ENCODE measurements at places on chromosomes 6 and 20.

GRCh38 chr6:144248476-144249301, 36.4 kb upstream of the UTRN start:
- DNase-seq, result no peak

- DNase-seq, result no peak
These were observed 5.4 kb upstream of the MICA start for GRCh38 chr6:31397901-31398525.

- DNase-seq, result no peak
These were observed 49.7 kb downstream of the AKAP12 start for GRCh38 chr6:151289399-151290007.

DNA sequence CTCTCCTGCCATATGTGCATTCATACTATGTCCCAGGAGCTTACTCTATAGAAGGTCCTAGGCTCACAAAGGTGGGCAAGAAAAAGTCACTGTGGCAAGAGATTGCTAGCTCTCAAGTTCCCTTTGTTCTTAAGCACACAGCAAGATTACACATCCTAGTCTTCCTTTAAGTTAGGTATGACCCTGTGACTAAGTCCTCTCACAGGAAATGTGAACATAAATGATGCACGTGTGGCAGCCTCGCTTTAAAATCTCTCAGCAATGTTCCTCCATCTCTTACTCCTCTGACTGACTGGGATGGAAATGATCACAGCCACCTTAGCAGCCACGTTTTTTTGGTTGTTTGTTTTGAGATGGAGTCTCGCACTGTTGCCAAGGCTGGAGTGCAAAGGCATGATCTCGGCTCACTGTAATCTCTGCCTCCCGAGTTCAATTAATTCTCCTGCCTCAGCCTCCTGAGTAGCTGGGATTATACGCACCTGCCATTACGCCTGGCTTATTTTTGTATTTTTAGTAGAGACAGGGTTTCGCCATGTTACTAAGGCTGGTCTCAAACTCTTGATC, 35.7 kb upstream of the HAO1 start:
- no peak for DNase-seq

DNA sequence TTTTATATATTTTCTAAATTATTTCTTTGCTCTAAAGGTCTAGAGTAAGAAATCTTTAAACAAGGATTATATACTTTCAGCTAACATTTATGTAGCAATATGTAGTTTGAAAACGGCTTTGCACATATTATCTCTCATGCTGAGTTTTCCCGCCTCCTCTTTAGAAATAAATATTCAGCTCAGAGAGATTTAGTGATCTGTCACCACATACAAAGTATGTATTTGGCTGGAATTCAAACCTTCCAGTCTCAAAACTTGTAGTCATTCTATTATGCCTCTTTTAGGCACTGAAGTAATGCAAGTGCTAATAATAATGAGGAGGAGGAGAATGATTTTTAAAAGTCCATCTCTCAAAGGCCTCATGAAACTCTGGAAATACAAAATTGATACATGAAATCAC, 525.0 kb downstream of the GRIK2 start:
- DNase-seq, result no peak

- DNase-seq, result no peak
These were observed 10.4 kb downstream of the OPN5 start for GRCh38 chr6:47792216-47792733.

DNA sequence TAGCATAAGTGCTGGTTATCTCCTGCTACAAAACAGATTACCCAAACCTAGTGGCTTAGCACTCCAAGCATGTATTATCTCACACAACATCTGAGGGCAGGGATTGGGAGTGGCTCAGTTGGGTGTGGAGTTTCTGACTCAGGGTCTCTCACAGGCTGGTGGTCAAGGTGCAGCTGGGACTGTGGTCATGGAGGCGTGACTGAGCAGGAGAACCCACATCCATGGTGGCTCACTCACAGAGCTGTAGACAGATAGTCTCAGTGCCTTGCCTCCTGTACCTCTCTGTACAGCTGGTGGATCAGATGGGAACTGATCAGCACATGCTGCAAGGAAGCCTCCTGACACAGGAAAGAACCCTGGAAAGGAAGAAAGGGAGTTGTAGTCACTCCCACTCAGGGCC, 83.1 kb upstream of the CST7 start:
- DNase-seq, result no peak

- DNase-seq, result no peak
These were observed 24.3 kb downstream of the MYCT1 start for GRCh38 chr6:152721956-152722355.

DNA sequence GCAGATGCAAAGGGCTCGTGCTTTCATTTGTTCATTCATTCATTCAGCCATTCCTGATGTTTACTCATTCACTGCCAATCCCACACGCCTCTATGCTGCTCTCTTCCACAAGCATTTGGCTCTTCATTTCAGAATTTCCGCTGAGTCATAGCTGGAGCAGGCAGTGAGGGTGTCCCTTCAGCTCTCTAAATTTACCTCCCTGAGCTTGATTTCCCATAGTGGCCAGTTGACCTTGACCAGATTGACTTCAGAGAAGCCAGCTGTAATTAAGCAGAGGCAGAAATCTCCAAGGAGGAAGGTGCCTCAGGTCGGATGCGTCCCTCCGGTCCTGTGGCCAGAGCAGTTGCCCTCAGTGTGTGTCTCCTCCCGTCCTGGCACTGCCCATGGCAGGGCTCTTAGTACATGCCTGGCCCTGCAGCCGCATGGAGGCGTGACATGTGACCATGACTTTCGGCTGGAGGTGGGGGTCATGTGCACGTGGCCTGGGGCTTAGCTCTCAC, 267.2 kb upstream of the ECI2 start:
- DNase-seq, result no peak

GRCh38 chr6:145315982-145316600, 419.2 kb downstream of the EPM2A start:
- no peak for DNase-seq

DNA sequence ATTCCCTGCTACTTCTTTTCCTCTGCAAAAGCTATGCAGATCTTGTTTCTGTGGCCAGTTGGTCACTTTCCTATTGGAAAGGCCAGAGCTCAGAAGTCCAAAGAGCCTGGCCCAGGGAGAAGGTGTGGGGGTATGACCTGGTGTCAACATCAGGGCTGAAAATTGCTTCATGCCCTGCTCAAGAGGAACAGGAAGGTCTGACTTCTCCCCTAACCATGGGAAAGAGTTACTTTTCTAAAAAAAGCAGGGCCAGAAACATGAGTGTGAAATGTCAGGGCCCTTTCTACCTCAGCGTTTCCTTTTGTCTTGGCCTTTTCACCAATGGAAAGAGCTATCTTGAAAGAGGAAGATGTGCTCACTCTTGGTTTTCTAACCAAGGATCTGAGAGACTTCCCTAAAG, 117.4 kb downstream of the MAFB start:
- DNase-seq, result no peak

- no peak for DNase-seq
These were observed 49.4 kb upstream of the FAM135A start for GRCh38 chr6:70363741-70364493.

DNA sequence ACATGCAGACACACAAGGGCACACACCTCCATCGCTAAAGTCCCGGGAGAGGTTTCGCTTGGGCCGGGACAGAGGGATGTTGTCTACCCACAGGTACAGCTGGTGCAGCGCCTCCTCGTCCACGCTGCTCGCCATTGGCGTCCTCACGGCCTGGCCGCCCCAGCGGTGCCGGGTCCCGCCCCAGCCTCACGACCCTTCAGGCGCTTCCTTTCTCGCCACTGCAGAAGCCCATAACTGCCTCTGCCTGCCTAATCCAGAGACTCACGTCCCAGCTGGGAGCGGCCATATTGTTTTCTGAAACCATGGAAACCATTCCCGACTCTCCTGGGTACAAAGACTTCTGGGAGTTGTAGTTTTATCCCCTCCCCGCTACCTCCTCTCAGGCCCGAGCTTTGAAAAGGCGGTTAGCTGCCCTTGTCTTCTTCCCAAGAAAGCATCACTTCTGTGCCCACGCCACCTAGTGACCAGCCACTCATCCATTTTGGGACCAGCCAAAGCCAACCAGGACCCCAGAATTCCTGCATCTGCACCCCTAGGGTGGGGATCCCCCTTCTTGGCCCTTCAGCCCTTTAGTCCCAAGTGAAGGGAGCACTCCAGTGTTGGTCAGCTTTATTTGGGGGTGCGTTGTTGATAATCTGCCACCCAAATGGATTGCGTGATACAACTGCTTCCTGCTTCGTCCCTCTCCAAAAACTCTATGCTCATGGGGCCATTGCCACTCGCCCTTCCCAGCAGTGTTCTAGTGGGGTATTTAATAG, at the start of gene SPEF1:
TSS of gene SPEF1 (minus strand) at position 296 of the 758 bp plus-strand sequence. CDS start at position 135, 161 bp downstream.
- peak; percentile 84 for DNase-seq

DNA sequence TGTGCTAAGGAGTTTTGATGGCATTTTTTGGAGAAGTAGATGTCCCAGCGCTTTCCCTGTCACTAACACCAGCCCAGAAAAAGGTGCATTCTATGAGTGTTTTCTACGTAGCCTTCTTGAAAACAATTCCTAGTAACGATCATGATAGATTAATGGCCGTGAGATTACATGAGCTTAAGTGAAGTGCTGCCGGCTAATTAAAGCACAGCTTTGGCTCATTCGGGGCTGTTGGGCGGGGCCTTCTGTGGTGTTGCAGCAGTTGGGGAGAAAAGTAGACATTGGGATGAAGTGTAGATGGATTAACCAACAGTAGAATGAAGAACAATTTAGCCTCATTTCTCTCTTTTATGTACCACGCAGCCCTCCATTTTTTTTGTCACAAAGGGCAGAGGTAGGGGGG, 20.8 kb upstream of the TRAF3IP2 start:
- DNase-seq, result no peak

All from GM12892 (cell line).